ENCODE measurements at places on chromosomes 12 and 14.

DNA sequence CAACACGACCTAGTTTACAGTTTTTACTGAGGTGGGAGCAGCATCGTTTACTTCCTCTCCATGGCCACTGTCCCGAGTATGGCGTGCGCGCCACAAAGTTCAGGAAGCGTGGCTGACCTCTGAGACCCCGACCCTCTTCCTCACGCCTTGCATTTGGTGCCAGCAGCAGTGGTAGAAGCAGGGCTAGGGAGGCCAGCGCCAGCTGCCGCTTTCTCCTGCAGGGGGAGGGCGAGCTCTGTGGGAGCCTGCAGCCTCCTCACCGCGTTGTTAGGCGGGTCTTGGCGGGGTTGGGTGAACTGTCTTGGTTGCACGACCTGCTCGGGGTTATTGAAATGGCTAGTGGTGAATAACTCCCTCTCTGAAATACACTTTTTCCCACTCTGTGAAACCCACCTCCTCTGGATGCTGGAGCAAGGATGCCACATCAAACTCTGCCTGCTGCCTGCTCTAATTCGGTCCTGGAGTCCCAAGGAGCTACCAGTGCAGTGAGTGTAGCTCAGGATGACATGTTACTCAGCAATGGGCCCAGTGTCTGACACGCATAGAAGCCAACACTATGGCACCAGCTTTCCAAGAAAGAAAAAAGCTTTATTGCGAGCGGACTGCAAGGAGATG is 22.3 kb upstream of the TDRD9 start:
- no peak for DNase-seq

GRCh38 chr14:103317251-103317650 is 16.8 kb upstream of the EIF5 start:
- no peak for DNase-seq

DNA sequence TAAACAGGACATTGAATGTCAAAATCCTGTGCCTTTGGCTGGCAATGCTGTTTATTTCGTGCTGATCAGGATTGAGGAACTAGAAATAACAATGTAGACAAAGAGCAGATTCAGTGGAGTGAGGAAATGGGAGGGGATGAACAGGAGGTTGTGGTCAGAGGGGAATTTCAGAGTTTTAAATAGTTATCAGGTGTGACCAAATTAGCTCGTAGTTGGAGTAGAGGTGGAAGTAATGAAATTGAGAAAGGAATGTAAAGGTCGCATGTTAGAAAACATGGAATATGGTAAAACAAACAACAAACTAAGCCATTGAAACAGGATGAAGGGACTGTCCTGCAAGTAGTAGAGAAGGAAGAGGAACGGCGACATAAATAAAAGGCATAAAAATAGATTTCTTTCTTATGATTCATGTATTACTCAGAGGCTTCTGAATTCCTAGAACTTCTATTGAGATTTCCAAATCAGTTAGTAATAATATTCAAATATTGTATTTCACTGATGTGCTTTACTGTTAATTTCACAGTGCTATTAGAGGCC is 9.5 kb upstream of the SAV1 start:
- DNase-seq, result no peak

DNA sequence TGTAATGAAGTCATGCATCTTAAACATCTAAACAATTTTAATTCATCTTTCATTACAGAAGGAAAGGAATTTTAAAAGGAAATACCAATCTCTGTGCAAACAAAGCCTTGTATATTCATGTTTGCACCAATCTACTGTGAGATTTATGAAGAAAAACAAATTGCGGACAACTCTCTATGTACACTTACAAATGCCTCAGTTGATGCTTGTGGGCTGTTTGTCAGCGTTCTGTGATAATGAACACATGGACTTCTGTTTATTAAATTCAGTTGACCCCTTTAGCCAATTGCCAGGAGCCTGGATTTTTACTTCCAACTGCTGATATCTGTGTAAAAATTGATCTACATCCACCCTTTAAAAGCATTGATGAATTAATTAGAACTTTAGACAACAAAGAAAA is 5.4 kb downstream of the GPR65 start:
- DNase-seq, result no peak

DNA sequence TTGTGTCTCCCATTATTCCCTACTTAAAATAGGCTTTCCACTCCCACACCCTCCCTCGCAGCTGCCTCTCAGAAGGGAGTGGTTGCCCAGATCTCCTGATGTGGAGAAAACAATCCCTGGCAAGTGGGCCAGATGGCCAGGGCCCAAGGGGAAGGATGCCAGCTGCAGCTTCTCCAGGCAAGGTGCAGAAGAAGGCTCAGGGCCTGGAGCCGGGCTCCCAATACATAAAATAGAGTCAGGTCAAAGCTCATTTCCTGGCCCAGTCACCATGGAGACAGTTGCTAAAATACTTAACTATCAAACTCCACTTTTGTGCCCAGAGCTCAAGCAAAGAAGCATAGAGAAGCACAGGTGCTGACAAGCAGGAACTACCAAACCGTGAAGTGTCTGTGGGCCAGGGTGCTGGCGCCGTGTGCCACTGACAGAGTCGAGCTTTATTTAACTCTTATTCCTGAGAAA is 45.7 kb upstream of the ITPR2 start:
- DNase-seq, result no peak

DNA sequence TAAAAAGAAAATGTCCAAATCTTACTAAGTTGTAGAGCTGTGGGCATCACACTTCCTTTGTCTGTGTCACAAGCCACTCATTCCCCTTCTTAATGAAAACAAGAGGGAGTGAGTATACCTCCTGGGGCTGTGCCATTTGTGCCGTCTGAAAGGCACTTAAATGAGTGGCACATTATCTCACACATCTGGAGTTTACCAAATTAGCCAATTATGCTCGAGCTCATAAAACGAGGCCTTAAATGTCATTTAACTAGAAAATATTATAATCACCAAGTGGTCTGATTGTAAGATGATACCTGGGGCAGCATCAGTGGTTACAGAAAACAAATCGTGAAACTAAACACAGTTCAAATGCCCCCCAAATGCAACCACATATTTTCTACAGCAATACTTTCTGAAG is 146.1 kb downstream of the PAX9 start:
- no peak for DNase-seq

- DNase-seq, result no peak
Measured at GRCh38 chr12:68031881-68032739, 42.9 kb downstream of the IFNG-AS1 start.

DNA sequence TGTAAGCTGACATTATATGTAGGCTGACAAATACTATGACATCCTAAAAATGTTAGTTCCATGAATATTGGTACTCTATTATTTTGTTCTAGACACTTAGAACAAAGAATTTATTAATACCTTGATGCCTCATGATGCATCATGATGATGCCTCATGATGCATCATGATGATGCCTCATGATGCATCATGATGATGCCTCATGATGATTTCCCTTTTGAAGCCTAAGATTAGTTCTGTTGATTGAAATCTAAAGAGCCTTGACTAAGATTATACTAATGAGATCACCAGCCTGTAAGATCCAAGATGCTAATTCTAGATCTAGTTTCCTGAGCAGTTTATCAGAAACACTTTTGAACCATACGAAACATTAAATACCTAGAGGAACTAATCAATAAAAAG is 4.6 kb upstream of the CEP128 start:
- DNase-seq, result no peak

DNA sequence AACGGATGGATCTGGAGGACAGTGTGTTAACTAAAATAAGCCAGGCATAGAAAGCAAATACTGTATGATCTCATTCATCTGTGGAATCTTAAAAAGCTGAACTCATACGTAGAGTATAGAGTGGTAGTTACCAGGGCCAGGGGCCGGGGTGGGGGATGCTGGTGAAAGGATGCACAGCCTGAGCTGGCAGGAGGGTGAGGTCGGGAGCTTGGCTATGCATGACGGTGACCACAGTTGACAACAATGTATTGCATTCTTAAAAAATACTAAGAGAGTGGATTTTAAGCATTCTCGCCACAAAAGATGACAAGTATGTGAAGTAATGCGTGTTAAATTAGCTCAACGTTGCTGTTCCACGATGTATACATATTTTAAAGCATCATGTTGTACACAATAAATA is 351.3 kb downstream of the TMEM121 start:
- DNase-seq, result no peak

DNA sequence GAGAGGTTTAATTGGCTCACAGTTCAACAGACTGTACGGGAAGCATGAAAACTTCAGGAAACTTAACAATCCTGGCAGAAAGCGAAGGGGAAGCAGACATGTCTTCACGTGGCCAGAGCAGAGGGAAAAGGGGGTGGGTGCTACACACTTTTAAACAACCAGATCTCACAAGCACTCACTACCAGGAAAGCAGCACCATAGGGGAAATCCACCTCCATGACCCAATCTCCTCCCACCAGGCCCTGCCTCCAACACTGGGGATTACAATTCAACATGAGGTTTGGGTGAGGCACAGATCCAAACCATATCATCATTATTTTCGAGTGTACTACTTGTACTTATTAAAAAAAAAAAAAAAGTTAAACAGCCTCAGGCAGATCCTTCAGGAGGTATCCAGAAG is 29.9 kb downstream of the RXYLT1 start:
- no peak for DNase-seq

All from stimulated activated CD8-positive, alpha-beta memory T cell treated with anti-CD3 and anti-CD28 coated beads, Interleukin-7, amount 100 ng/mL, for 1 hour (primary cell).